ENCODE measurements at places on chromosomes 5 and 9. TPM values are rescaled to one million over a fixed set of nuclear protein-coding genes. Genes with fewer than 3 reads are reported as not detected.

DNA sequence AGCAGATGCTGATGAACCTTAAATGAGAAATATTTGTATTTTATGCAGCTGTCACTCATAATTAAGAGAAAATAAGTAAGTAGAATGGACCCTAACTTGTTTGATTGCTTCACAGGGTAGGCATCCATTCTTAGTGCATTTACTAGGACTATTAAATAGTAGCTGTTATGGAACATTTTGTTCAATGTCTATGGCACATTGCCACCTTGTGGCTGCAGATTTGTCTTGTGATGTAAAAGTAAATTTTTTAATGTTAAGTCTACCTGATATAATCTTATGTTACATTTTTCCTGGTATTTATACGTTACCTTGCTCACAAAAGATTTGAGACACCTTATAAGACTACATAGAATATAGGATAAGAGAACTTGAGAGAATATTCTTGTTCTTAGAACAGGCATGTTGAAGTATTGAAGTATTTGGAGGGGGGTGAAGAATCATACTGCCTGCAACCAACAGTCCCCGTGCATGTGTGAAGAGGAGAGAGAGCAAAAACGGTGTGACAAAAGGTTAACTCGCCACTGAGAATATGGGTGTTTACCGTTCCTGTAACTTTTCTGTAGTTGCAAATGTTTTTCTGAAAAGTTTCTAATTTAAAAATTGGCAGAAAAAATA lies 161.1 kb downstream of the MAST4 start:
- DNase-seq, result no peak

GRCh38 chr5:6194261-6194875 lies 184.0 kb downstream of the MED10 start:
- no peak for DNase-seq

DNA sequence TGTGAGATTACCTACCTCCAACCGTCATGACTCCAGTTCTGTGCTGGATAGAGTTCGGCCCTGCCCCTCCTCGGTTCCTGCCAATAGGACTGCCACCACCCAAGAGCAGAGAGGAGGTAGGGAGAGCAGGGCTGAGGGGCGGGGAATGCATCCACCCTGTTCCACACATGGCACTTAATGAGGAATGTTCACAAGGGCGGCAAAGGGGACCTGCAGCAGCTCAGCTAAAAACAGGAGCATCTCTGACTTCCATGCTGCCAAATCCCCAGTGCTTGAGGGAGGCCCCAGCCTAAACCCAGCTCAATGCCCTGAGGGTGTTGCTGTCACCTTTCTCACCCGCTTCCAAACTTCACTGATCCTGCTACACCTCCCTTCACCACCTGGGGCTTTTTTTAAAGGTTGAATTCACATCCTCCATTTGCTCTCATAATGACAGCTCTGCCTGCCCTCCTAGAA lies 7.8 kb upstream of the DELE1 start:
- DNase-seq, result no peak

GRCh38 chr9:104986096-104986495 lies 58.1 kb upstream of the ABCA1 start:
- no peak for DNase-seq

Gene DNM1
- 2.5 TPM for polyA plus RNA-seq

Gene MSX2
- 0.80 TPM for polyA plus RNA-seq

Gene FANCC
- 3.9 TPM for polyA plus RNA-seq

DNA sequence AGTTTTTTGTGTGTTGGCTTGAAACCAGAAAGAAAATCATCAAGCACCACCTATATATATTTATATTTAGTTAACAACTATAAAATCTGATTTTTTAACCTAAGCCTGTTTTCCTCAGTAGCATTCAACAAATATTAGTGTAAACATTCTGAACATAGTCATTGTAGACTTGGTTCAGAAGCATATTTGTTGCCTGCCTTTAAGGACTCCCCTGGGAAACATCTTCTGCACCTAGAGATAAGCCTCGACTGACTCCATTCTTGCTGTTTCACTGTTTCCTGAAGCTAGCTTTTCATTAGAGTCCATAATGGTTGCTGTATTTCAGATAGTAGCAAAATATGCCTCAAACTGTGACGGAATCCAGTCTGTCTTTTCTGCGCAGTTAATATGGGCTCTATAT lies 123.5 kb downstream of the TRIO start:
- no peak for DNase-seq

Gene NINJ1
- polyA plus RNA-seq, result 50.3 TPM

Gene ZDHHC11B
- polyA plus RNA-seq, result 20.1 TPM

DNA sequence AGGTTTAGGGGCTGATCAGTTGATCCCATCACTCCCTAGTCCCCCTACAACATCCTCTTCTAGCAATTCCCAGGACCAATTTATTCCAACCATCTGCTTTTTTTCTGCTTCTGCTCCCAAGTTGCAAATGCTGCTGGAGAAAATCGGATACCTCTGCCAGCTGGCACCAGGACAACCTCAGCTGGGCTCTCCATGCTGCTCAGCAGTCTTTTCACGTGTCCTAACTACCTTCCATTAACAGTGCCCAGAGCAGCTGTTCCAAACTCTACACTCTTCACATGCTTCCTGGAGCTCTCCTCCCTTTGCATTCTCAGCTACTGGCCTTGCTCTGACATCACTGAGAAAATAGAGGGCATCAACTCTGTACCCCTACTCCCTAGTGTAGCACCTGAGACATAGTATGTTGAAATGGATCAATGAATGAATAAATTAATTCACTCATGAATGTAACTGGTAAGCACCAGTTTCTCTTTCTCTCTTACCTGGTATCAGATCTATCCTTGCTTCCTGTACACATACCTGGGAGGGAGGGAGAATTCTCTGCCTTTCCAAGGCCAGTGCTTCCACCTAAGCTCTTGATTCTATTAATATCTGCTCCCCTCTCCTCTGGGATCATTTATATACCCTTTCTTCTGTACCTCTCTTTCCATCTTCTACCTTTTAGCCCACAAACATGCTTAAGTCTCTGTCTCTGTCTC lies 191.0 kb downstream of the RAB3C start:
- peak; percentile 25 for DNase-seq

Gene ADAMTS13
- polyA plus RNA-seq, result 1.5 TPM

GRCh38 chr9:5971740-5972139 lies 43.7 kb downstream of the RANBP6 start:
- no peak for DNase-seq

Gene TEX10
- 6.0 TPM for polyA plus RNA-seq
